ENCODE measurements at places on chromosomes 16 and 17.
A peak's percentile ranks its signal among the peaks of the same experiment; 100 is the strongest.

GRCh38 chr17:7137171-7137943, 22.7 kb upstream of the ASGR2 start:
- peak; percentile 46 for DNase-seq

GRCh38 chr17:8322061-8322460, 12.0 kb downstream of the ARHGEF15 start:
- no peak for DNase-seq

GRCh38 chr17:45976755-45977505, 22.1 kb upstream of the STH start:
- DNase-seq: no peak

DNA sequence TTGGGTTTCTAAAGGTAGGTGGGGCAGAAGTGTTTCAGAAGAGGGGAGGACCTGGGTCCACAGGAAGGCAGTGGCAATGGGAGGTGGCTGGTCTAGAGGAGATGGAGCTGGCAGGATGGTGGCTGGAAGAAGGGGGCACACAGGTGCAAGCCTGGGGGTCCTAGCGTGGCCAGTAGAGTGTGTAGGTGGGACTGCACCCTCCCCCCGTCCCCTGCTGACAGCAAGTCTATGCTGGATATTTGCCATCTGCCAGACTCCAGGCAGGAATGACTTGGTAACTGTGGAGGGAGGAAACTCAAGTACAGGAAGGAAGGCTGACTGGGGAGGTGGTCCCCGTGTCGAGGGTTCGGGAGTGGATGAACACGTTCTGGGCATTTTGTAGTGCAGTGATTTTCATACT, 8.6 kb downstream of the MED9 start:
- no peak for DNase-seq

GRCh38 chr17:63476459-63476853, 405 bp upstream of the ACE start:
- no peak for DNase-seq

GRCh38 chr17:42814633-42815399, 9.3 kb downstream of the BECN1 start:
- peak; percentile 24 for DNase-seq

DNA sequence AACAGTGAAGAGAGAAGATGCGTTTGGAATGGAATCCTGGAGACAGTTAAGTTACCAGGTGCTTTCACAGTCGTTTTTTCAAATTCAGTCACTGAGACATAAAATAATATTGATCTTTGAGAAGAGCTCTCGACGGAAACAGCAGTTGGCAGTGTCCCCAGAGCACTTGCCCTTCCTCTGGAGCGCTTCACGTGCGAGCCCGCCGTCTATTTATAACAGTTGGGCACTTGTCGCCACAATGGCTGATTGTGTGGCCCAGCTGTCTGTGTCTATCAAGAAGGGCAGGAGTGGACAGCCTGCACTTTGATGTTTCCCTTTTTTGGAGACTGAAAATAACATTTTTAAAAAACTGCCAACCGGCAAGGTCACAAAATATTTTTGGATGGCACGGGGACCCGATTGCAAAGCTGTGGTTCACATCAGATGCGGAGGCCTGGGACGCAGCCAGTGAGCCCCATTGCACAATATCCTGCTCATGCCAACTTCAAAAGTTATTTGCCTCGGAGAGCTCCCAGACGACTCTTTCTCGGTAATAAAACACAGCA, 62.9 kb downstream of the ADCY9 start:
- DNase-seq: peak; percentile 98

DNA sequence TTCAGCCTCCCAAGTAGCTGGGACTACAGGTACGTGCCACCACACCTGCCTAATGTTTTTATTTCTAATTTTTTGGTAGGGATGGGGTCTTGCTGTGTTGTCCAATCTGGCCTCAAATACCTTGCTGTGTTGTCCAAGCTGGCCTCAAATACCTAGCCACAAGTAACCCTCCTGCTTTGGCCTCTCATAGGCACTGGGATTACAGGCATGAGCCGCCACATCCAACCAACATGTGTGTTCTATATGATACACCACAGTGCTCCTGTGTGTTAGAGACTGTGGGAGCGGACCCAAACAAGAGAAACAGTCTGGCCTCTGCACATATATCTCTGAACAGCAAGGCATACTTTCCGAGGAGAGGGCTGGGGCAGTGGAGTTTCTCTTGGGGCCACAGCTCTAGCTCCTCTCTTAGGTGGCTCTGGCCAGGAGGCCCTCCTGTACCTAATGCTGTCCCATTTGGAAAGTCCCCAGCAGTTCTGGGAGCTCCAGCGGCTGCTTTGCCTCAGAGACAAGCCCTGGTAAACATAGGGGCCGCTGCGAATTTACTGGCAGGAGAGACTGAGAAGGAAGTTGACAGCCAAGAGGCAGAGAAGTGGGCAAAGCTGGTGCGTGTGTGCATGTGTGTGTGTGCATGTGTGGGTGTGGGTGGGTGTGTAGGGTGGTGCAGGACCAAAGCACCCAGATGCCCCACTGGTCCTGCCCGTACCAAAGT, 95.0 kb downstream of the RAB11FIP4 start:
- DNase-seq: no peak

GRCh38 chr16:11627822-11628457, 40.3 kb upstream of the SNN start:
- peak; percentile 27 for DNase-seq

DNA sequence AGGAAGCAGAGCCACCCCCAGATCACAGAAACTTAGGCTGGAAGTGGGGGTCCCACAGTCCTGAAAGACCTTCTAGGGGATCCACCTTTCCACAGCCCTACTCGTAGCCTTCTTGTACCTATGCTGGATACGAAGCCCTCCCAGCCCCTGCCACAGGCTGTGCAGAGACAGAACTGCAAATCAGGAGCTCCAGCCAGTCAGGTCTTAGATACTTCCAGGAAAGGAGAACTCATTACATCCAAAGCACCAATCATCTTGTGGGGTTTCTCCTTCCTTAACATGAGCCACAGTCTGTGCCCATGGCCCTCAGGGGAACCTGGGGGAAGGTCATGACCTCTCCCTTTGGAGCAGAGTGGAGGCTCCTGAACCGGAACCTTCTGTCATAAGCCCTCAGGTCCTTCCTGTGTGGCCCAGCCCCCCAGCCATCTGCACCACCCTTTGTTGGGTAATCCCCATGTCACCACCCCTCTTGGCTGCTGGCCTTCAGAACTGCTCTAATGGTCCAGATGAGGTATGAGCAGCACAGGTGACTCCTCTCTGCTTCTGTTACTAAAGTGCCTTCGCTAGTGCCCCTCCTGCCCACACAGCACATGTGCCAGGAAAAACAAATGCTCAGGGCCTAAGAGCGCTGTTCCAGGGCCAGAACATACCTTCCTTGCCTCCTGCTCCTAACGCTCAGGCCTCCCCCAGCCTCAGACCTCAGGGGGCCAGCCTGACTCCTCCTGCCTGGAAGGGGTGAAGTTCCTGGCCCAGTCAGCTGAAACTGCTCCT, 14.6 kb downstream of the SRCIN1 start:
- DNase-seq: peak; percentile 95

- peak; percentile 68 for DNase-seq
Measured at GRCh38 chr17:77285594-77286390, 145.0 kb downstream of the SEC14L1 start.

DNA sequence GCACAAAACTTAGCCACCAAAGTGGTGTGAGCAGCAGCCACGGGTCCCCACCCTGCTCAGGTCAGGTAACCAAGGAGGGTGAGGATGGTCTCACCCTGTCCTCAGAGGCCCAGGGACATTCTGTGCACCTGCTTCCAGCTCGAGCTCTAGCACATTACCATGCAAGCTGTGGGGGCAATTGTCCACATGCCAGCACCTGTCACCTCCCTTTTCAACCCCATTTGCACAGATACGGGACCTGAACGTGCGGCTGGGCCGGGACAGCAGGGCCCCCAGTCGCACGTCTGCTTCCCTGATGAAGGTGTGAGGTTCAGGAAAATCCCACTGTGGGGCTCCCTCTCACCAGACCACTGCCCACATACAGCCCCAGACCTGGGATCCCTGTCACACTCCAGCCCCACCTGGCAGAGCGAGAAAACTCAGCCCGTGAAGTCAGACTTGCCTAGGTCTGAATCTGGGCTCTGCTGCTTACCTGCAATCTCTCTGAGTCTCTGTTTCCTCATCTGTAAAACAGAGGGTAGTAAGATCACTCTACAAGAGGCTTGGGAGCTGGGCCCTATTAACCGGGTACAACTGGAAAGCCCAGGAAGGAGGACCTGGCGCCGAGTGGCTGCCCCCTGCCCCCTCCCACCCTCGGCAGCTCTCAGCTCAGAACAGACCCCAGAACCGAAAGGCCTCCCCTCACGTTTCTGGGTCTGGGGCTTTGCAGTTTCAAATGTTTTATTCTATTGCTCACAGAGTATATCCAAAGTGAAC, 7.9 kb downstream of the WFIKKN2 start:
- DNase-seq: no peak

GRCh38 chr17:31008374-31009041, 37.7 kb downstream of the RNF135 start:
- peak; percentile 33 for DNase-seq

- no peak for DNase-seq
Measured at GRCh38 chr16:75043175-75043895, 44.5 kb downstream of the ZNRF1 start.

DNA sequence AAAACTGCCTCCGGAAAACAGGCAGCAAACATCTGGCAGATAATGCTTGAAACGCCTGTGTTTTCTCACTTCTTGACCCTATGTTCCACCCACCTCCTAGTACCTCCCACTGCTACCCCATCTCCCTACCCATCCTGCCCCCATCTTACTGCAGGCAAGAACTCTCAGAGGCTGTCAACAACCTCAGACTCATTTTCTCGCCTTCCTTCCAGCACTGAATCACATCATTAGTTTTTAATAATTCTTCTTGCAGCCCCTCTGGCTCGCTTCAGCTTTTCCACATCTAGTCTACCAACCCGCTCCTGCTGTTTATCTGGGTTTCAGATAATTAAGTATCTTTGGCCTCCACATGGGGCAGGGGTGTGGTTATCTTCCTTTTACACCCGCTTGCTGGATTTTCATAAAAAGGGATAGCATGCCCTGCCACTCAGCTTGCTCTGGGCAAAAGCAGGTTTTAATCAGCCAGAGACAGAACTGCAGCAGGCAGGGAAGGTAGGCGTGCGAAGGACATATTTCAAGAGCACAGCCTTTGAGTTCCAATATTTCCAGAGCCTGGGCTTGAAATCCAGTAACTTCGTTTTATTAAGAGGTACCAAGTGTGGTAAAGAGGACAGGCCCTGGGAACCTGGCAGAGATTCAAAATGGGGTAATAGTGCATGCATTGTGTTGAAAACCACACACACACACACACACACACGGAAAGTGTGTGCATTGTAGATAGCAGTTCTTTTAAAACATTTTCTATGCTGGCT, 87.5 kb downstream of the BMERB1 start:
- DNase-seq: no peak

GRCh38 chr16:4693956-4694641, 737 bp downstream of the NUDT16L1 start:
- no peak for DNase-seq

DNA sequence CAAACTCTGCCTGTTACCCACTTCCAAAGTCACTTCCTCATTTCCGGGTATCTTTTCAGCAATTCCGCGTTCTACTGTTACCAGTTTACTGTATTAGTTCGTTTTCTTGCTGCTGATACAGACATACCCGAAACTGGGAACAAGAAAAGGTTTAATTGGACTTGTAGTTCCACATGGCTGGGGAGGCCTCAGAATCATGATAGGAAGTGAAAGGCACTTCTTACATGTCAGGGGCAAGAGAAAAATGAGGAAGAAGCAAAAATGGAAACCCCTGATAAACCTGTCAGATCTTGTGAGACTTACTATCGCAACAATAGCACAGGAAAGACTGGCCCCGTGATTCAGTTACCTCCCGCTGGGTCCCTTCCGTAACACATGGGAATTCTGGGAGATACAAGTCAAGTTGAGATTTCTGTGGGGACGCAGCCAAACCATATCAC, 30.9 kb downstream of the PAFAH1B1 start:
- peak; percentile 96 for DNase-seq

DNA sequence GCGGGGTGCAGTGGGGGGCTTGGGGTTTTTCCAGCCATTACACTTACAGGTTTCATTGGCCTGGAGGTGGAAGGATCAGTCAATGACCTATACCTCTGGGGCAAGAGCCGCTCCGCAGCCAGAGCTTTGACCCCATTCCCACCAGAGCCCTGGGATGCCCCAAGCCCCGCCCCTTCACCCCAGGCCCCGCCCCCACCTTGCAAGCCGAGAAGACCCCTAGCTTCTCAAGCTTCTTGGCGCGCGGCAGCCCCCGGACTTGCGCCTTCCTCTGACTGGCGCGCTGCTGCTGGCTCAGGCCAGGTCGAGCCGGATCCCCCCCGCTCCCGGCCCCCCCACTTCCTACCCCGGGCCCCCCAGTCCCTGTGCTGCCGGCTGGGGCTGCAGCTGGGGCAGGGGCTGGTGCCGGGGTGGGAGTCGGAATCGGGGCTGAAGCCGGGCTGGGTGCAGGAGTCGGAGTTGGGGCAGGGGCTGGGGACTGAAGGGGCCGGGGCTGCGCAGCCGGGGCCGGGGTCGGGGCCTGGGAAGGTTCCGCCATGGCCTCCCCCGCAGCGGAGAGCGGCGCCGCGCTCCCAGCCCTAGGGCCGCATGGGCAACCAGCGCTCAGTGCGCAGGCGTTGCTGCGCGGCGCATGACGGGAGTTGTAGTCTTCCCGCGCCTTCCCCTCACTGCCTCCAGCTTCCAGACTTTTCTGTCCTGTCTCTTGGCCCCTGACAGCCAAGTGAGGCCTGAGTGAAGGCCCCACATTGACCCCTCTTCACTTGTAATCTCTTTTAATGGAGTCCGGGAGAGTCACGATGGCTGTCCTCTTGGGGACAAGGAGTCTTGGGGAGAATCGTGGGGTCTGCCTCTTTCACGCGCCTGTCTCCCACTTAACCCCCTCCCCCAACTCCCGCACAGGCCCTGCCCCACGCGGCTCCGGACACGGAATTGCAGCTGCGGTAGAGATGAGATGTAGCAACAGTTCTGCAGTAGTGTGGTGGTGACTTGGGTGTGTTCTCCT, at the start of gene KAT2A:
KAT2A (minus strand) TSS at position 598 of the 1,000 bp plus-strand sequence; CDS start at position 535, 63 bp downstream.
- DNase-seq: peak; percentile 82

GRCh38 chr16:89534252-89534756, 26.1 kb downstream of the SPG7 start:
- peak; percentile 97 for DNase-seq

DNA sequence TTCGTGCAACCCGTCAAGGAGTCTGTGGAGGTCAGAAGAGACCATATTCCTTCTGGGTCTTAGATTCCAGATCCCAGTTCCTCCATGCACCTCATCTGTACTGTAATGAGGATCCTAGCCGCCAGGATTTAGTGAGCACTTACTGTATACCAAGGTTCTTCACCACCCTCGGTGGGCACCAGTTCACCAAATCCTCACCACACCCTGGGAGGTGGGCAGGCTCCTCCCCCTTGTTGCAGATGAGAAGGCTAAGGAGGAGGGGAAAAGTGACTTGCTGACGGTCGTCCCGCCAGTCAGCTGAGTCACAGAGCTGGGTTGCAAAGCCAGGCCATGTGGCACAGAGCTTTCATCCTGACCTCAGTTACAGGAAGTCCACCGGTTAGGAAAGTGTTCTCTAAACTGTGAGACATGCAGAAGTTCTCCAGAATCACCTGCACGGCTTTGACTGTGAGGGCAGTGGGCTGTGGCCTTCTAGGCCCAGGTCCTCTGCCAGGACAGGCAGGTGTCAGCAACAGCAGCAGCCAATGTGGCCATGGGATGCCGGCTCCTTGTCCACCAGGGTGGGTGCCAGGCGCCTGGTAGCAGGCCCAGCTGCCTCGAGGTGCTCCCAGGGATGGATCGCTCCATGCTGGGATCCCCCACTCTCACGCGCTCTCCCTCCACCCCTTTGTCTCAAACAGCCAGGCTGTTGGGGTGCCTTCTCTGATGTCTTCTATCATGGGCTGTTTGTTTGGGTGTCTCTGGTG, 240.3 kb upstream of the GSE1 start:
- DNase-seq: peak; percentile 85

GRCh38 chr16:66895999-66896398, 15.7 kb downstream of the PDP2 start:
- no peak for DNase-seq

- DNase-seq: peak; percentile 4
Measured at GRCh38 chr17:10699856-10700255, 2.5 kb downstream of the ADPRM start.

All from MV-4-11 (cell line).